ENCODE measurements at places on chromosomes 1 and 21.

GRCh38 chr1:94723894-94724293 is 96.3 kb upstream of the SLC44A3 start:
- no peak for DNase-seq

- no peak for DNase-seq
Measured at GRCh38 chr1:5312293-5312674, 657.9 kb downstream of the AJAP1 start.

GRCh38 chr21:45898781-45899180 is 82.8 kb upstream of the COL6A1 start:
- DNase-seq = no peak

- DNase-seq = no peak
Measured at GRCh38 chr1:183673605-183674323, 20.6 kb upstream of the APOBEC4 start.

DNA sequence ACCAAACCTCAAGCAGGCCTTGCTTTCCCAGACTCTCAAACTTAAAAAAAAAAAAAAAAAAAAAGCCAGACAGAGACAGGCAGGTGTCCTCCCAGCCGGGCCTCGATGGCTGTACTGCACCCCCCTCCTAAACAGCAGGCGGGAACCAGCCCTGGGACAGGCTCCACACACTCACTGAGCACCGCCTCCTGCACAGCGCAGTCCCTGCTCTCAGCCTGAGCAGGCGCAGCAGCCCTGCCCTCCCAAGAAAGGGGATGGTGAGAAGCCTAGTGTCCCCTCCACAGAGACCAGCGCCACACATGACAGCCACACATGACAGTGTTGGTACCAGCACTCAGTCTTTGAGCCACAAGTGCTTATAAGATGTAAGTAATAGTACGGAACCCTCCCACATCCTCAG is 11.9 kb downstream of the MX2 start:
- no peak for DNase-seq

DNA sequence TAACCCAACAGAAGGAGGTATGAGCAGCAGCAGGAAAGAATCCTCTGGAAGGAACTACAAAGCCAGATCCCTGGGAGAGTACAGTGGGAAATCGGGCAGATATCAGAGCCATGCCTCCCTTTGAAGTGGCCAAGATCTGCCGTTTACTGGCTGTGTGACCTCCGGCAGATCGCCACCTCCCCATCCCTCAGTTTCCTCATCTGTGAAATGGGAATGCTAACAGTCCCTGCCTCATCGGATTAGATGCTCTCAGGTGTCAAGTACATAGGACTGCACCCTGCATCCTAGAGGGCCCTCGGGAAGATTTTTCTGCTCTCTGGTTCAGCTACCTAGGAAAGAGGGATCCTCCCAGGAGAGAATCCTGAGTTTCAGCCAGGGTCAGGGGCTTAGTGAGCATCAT is 60.6 kb upstream of the EFHD2 start:
- no peak for DNase-seq

- DNase-seq = no peak
Measured at GRCh38 chr1:20903437-20903836, 116.3 kb upstream of the HP1BP3 start.

- no peak for DNase-seq
Measured at GRCh38 chr1:115363171-115363570, 25.1 kb upstream of the NGF start.

All from stimulated activated CD8-positive, alpha-beta memory T cell treated with anti-CD3 and anti-CD28 coated beads, Interleukin-7, amount 100 ng/mL, for 4 hours (primary cell).